ENCODE measurements at places on chromosomes 1 and 21. TPM values are rescaled to one million over a fixed set of nuclear protein-coding genes. Genes with fewer than 3 reads are reported as not detected.

The SPATA1 gene
- 0.77 TPM for total RNA-seq

The COL6A2 gene
- 2,830 TPM for total RNA-seq

The VHLL gene
- not detected for total RNA-seq

The PTAFR gene
- total RNA-seq, result under 0.01 TPM

The SPRR5 gene
- total RNA-seq, result not detected

The PROX1 gene
- 0.26 TPM for total RNA-seq

The SPATA17 gene
- total RNA-seq, result 1.4 TPM

The SMCP gene
- not detected for total RNA-seq

The RABGAP1L gene
- 35.1 TPM for total RNA-seq

The PCBP3 gene
- total RNA-seq, result 1.1 TPM

The GBP2 gene
- total RNA-seq, result 87.7 TPM

The TCHH gene
- not detected for total RNA-seq

The RAP1GAP gene
- total RNA-seq, result 0.16 TPM

The SPATA45 gene
- total RNA-seq, result not detected

The TAS1R2 gene
- total RNA-seq, result not detected

The RNU1-1 gene
- 2,114 TPM for total RNA-seq

The VWA5B1 gene
- total RNA-seq, result not detected

The UQCRH gene
- 1,064 TPM for total RNA-seq

The CYP2J2 gene
- total RNA-seq, result 0.17 TPM

The NCF2 gene
- 0.16 TPM for total RNA-seq

The KCNE2 gene
- total RNA-seq, result not detected

The LYPD8 gene
- total RNA-seq, result not detected

The FCER1G gene
- total RNA-seq, result not detected

The C1orf35 gene
- 8.2 TPM for total RNA-seq

The CACNA1S gene
- not detected for total RNA-seq

The FMO2 gene
- 1.3 TPM for total RNA-seq

The RIPK4 gene
- not detected for total RNA-seq

The HSPG2 gene
- 112 TPM for total RNA-seq

The DNAJC28 gene
- total RNA-seq, result 1.7 TPM

The LCE3D gene
- total RNA-seq, result not detected

The FCRLB gene
- 0.69 TPM for total RNA-seq

The NFASC gene
- 0.77 TPM for total RNA-seq

The CD52 gene
- not detected for total RNA-seq

The KCNAB2 gene
- 5.8 TPM for total RNA-seq

The CHD5 gene
- under 0.01 TPM for total RNA-seq

The TCHHL1 gene
- total RNA-seq, result not detected

Measured in bronchial smooth muscle cell (primary cell).